ENCODE measurements at places on chromosomes 2 and 18.

DNA sequence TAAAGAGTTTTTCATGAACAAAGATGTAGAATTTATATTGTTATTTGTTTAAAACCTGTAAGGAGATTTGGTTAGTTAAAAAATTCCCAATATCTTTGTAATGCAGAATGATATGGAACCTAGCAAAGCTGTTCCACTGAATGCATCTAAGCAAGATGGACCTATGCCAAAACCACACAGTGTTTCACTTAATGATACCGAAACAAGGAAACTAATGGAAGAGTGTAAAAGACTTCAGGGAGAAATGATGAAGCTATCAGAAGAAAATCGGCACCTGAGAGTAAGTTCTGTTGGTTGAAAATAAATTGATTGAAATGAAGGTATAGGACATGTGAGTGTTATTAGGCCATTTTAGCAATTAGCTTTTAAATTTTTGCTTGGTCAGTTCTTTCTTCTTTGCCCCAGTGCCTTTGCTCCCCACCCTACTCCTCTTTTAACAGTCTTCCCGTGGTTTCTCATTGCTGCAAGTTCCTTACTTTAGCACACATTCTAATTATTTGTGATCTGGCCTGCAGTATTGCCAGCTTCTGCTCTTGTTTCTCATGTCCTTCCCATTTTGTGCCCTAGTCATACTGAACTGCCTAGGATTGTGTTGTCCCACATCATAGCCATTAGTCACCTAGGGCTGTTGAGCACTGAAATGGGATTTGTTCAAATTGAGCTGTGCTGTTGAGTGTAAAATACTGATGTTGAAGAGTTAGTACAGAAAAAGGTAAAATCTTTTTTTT lies 36.6 kb downstream of the VAPA start:
- no peak for DNase-seq

DNA sequence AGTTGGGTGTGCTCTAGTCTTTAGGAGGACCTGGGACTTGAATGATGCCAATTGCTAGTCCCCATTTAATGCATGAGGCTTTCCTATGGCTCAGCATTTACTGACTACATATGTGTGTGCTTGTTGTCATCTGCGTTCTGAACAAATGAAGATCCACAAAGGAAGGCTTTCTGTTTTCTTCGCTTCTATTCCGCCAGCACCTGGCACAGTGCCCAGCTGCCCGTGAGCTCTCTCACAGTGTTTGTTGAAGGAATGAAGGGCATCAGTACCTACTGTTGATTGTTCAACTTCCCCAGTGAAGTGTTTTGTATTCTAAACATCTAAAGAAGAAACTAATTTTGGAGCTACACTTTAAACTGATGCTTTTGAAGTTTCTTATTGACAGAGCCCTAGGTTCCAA lies 122.4 kb upstream of the LINC00305 start:
- DNase-seq, result no peak

DNA sequence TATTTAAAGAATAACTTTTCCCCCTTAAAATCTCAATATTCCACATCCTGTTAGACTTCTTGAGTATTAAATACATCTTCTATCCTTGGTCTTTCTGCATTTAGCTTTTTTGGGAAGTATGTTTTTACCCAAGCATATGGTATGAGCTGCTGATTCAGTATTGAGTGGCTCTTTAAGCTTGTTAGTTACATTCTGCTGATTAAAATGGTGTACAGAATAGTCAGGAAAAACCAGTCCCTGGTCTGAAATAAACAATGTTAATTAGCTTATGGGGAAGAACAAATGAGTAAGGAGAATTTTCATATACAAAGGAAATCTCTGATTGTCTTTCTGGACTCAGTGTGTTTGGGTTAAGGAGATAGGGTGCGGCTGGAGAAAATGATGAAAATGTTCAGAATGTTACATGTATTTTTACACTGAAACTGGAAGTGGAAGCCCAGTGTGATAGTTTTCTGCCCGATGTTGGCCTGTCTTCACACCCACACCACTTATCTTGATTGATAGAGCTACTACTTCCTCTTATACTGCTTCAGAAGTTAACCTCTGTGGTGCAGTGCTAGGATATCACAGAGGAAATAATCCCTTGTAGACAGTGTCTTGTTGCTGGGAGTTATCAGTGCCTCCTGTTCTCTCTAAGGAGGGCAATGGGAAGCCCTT lies 84.0 kb downstream of the MSH2 start:
- no peak for DNase-seq

- no peak for DNase-seq
Observed at GRCh38 chr2:113966832-113967231, 76.9 kb downstream of the ACTR3 start.

DNA sequence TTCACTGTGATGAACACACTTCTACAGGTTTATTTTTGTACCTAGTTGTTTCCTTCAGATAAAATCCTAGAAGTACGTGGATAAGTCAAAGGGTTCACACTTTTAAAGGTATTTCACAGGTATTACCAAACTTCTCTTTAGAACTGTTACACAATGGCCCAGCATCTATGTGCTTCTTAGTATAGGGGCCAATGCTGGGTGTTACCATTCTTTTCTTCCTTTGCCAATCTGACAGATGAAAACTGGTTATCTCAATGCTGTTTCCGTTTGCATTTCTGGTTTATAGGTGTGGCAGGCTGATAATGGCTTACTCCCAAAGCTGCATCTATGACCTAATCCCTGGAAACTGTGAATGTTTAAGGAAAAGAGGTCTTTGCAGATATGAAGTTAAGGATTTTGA lies 2.8 kb upstream of the TCF7L1 start:
- no peak for DNase-seq

DNA sequence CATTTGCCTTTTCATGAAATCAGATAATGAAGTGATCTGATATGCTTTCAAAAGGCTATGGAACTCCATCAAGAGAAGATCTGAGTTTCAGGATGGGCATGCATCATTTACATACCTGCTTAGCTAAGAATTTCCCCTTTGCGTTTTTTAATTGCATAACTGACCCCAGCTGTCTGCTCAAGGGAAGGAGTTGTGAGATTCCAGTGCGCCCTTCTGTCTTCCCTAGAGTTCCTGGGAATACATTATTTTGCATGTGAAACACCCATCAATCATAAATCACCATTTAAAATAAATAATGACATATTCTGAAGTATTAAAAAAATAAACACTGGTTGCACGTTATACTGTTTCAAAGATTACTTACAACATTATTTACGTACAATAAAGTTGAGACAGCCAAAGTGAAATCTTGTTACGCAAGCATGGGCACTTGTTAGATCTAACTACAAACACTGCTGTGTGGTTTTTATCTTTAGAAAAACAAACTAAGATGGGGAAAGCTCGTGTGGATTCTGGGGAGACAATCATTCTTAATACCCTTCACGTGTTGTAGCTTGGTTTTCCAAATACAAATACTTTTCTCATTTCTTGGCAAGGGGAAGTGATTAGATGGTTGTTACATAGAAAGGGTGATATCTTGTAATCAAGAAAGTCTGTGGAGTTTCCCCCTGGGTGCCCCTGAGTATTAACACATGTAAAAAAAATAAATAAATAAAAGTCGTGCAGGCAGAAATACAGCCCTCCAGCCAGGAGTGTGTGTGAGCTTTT lies 125.7 kb upstream of the LMAN1 start:
- DNase-seq, result no peak

- DNase-seq, result no peak
Observed at GRCh38 chr2:210389856-210390255, 74.9 kb upstream of the MYL1 start.

- DNase-seq, result no peak
Observed at GRCh38 chr2:10909050-10909995, 2.4 kb upstream of the KCNF1 start.

- DNase-seq, result no peak
Observed at GRCh38 chr18:48408727-48409590, at the start of gene ZBTB7C. ZBTB7C (minus strand) TSS chr18:48409383.

GRCh38 chr18:79385326-79385707 lies 10.4 kb upstream of the NFATC1 start:
- DNase-seq, result no peak

DNA sequence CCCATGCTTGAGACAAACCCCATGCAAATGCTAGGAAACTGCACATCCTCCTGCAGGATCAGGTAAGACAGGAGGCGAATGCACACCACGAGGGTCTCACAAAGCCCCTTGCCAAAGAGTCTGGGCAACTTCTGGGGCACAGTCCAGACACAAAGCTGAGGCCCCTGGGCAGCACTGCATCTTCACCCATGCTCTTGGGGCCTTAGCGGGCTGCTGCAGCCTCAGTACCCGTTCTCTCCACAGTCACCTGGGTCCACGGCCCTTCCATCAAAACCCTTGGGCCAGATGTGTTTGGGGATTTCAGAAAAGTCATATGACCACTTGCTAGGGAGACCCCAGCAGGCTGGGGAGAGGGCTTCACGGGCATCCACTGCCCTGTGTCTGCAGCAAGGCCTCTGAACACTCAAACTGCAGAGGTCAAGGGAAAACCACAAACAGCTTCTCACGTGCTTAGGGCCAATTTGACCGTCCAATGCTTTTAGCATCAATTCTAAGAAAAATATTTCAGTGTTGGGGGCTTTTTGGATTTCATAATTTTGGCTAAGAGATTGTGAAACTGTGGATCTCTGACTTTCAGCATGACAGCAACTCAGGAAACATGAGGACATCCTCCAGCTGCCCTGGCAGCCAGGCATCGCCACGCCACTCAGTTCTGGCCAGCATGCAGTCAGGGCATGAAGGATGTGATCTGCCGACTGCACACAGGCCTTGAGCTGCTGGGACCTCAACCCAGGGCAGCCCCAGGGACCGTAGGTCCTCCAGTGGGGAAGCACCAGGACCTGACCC lies 20.0 kb downstream of the PASK start:
- no peak for DNase-seq

- DNase-seq, result no peak
Observed at GRCh38 chr2:220935789-220936321, 636.2 kb downstream of the EPHA4 start.

DNA sequence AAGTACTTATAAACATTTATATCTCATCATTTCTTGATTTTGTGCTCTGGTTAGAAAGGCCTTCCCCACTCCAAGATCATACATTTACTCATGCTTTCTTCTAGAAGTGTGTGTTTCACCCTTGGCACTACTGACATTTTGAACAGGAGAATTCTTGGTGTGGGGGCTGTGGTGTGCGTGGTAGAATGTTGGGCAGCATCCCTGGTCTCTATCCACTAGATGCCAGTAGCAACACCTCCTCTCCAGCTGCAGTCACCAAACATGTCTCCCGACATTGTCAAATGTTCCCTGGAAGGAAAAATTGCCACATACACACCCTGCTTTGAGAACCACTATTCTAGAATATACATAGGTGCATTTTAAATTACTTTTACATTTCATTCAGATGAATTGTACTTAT lies 8.7 kb upstream of the TGIF1 start:
- DNase-seq, result no peak

- DNase-seq, result no peak
Observed at GRCh38 chr2:128603411-128603924, 284.8 kb upstream of the HS6ST1 start.

Data from activated gamma-delta T cell (primary cell).